ENCODE measurements at places on chromosomes 11 and 22.

- DNase-seq, result no peak
These were observed 795 bp downstream of the ZBTB3 start for GRCh38 chr11:62752994-62753735.

DNA sequence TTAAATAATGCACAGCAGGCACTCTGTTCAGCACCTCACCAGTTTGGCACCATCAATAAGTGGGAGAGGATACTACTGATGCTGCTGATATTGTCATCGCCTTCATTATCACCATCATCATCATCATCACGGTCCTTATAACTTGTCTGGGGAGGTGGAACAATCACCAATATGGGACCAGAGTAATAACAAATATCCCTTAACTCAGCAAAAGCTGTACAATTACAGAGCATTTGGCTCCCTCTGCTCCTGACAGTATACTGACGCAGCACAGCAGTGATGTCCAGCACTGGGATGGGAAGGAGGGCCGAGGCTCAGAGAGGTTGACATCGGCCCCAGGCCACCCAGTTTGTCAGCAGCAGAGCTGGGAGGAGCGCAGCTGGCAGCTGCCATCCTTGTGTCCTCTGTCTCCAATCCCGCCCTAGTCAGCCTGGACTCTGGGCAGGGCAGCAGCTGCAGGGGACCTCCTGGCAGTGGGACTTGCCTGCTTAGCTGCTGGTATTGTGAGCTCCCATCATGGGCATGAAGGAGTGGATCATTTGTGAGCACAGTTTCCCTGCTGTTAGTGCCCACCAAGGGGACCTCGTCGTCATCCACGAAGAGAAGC lies 90.0 kb downstream of the DHCR7 start:
- DNase-seq, result no peak

DNA sequence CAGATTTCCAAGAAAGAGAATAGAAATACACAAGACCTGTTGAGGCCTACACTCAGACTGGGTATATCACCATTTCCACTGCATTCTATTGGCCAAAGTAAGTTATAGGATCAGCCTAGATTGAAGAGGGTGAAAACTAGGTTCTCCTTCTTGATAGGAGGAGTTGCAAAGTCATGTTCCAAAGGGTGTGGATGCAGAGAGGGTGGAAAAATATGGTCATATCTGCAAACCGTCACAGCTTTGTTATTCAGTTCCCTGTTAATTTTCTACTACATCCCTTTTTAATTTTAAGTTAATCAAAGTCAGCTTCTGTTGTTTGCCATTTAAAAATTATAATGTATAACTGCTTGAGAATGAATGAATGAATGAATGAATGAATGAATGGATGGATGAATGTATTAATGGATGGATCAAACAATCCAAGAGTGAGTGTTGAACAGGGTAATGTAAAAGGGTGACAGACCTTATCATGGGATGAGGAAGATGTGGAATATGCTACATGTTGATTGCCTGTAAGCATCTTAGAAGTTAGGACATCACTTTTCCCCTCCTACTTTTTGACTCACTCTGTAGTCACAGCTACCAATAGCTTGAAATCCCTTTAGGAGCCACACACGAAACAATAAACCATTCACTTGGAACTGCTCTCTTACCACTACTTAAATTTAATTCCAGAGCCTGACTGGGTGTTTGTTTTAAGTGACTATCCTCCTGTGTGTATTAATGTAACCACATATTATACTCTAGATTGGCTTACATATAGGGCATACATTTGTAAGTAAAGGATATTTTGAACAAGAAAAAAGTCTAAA lies 121.5 kb downstream of the CCDC34 start:
- peak; percentile 78 for DNase-seq

- no peak for DNase-seq
These were observed 55.7 kb downstream of the ARHGAP8 start for GRCh38 chr22:44807915-44808690.

- no peak for DNase-seq
These were observed 74.3 kb upstream of the ADORA2A start for GRCh38 chr22:24353121-24353520.

- peak; percentile 59 for DNase-seq
These were observed 467.6 kb downstream of the SOX6 start for GRCh38 chr11:15888556-15889345.
